RPMI8226 (cell line): ENCODE measurements at places on chromosomes 5 and 9.
A peak's percentile ranks its signal among the peaks of the same experiment; 100 is the strongest.

GRCh38 chr5:79157305-79157704 lies 45.7 kb downstream of the BHMT start:
- DNase-seq: no peak

GRCh38 chr5:139651043-139651834 lies 3.1 kb downstream of the CXXC5 start:
- peak; percentile 35 for DNase-seq

DNA sequence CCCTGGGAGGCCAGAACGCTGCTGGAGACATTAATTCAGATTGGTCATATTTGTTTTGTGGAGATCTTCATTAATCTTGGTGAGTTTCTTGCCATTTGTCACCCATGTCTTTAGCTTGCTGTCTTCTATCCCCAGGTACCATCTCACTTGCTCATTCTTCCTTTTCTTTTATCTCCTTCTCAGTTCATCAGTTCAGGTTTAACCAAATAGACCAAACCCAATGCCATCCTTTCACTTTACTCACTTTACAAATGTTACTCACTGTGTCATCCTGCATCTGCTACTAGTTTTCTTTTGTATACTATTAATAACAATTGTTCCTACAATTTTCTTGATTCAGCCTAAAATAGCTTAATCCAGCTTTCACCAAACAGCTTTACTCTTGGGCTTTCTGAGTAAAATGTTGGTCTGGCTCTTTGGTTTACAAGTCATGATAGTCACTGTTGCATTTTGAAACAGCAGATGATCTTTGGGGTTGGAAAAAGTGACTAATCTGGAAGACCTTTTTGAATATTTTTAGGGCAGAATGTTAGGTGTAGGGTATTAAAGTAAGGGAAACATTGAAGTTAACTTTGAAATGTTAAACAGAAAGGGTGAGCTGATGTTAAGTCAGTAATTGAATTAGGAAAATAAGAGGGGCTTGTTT lies 246.9 kb downstream of the ZSWIM6 start:
- DNase-seq: no peak

- no peak for DNase-seq
Measured at GRCh38 chr9:99628849-99629620, 192.7 kb upstream of the NR4A3 start.

DNA sequence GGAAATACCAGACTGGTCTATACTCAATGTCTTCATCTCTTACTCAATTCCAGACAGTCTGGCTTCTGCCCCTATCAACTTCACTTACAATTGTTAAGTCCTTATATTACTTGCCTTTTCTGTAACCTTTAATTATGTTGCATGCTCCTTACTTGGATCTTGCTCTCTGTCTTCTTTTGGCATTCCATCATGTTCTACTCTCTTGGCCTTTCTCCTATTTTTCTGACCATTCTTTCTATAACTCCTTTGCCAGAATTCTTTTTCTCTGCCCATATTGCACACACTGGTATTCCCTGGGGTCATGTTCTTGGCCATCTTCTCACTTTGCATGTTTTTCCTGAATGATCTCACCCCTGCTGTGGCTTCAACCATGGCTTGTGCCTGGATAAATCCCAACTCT lies 209.8 kb upstream of the ZNF462 start:
- no peak for DNase-seq

GRCh38 chr9:121350993-121351561 lies 19.0 kb downstream of the STOM start:
- DNase-seq: peak; percentile 95

- DNase-seq: no peak
Measured at GRCh38 chr9:131625508-131625787, 80.1 kb downstream of the PRRT1B start.

DNA sequence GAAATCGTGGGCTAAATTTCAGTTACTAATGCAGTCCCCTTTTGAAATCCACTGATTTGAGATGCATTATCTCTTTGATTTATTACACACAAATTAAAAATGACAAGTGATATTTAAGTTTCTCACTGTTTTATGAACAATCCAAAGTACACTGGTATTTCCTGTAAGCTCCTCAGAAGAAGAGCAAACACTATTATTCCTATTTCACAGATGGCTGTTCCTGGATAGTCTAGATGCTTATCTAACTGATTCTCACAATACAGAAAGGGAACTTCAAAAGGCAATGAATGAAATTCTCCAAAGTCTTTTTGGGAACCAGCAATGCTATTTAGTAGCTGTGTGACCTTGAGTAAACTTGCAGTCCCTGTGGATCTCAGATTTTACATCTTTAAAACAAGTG lies 404.7 kb upstream of the DAB2 start:
- no peak for DNase-seq

GRCh38 chr5:57915536-57915935 lies 432.9 kb upstream of the ACTBL2 start:
- DNase-seq: no peak

DNA sequence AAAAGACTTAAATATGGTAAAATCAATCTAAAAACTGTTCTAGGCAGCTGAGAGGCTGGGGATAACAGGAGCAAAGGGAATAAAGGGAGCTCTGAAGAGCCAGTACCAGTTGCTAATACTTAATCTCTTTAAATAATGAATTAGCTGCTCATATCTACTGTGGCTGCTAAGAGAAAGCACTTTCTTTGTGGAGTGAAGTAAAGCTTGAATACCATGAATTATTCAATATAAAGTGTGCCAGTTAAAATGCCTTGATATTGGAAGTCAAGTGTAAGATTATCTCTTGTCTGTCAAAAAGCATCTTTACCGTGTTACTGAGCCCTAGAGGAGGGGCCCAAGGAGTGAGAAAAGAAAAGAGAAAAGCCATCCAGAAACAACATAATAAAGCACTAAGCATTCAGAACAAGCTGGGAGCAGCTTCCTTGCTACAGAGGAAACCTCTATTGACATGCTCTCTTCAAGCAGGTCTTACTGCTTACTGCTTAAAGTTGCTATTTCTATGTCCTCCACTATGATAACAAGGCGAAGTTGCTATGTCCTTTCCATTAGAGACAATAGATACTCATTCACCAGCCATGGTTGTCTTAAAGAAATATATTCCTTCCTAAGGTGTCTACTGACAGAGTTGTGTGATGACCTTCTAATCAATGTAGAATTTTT lies 297.4 kb downstream of the CETN3 start:
- no peak for DNase-seq

DNA sequence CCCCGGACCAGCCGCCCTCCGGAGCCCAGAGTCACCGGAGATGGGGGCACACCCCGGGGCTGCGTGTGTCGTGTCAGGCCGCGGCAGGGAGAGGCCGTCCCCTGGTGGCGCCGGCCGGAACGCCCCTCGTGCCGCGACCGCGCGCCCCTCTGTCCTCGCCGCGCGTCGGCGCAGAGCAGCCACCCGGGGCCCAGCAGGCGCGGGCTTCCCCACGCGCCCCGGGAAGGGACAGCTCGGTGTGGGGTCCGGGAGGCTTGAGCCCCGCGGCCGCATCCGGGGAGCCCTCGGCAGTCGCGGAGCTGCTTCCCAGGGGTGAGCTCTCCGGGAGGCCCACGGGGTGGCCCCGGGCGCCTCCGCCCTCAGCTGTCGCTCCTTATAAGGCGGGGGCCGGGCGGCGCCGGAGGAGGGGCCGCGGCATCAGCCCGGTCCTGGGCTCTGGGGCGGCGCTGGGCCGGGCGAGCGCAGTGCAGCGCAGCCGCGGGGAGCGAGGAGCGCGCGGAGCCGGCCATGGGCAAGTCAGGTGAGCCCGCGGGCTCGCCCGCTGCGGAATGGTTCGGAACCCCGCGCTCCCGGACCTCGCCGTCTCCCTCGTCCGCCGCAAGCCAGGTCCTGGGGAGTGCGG lies at the start of gene GLIPR2:
GLIPR2 (plus strand) TSS at position 462 of the 622 bp plus-strand sequence; CDS start at position 508, 46 bp downstream.
- peak; percentile 71 for DNase-seq

DNA sequence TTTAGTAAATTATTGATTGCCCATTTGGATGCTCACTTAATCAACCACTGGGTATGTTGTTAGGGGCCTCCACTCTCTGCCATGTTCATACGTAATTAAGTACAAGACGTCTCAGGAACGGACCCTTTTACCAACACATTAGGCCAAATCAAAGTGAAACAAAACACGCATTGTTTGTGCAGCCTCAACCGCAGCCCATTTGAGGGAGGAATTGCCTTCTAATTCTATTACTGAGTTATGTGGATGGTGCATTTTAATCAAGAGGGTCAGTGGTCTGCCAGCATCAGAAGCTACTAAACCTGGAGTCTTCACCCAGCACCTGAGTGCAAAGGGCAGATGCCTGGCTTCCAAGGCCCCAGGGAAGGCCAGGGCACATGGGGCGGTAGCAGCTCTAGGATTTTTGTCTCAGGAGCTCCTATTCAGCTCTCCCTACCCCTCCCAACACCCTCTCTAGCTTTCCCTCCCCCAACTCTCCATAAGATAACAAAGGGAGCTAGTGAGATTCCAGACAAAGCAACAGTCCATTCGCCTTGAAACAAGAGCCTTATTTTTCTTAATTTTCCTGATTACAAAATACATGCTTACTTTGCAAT lies 7.9 kb upstream of the MED27 start:
- DNase-seq: no peak

DNA sequence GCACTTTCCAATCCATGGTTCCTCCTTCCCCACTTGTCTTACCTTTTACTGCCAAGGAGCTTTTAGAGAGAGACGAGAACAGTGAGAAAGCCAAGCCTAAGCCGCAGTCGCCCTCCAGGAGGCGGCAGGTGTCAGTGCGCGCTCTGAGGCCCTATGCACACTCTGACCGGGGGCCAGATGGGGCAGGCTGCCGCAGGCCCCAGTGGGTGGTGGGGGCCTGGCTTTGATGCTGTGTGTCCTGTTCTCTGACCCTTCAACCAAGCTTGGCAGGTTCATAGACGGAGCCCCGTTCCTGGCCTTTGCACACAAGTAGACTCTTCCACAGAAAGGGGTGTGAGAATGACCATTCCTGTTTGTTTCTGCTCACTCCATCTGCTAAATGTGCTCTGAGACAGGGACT lies 77.3 kb downstream of the WNK2 start:
- no peak for DNase-seq

DNA sequence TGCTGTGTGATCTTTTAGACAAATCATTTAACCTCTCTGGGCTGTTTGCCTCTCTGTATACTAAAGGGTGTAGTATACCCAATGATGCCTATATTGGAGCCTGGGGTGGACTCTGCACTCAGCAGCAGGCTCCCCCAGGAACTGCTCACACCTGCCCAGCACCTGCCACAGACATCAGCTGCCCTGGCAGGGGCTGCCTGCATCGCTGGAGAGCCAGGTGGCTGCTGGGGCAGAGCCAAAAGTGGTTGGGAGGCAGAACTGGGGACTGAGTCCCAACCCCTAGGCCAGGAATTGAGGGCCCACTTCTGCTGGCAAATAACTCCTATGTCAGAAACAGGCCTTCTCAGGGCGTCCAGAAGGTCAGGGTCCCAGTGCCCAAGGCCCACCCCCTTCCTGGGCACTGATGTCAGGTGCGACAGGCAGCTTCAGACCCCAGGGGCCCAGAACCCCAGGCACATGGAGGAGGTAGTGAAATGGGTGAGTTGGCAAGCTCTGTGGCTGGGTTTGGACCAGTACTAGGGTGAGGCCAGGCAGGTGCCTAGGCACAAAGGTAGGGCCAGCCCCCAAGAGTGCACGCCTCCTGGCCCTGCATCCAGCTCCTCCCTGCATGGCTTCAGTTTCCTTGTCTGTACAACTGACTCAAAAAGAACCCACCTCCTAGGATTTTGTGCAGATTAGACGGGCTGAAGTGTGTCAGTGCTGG lies 5.8 kb downstream of the UNC5A start:
- peak; percentile 96 for DNase-seq

DNA sequence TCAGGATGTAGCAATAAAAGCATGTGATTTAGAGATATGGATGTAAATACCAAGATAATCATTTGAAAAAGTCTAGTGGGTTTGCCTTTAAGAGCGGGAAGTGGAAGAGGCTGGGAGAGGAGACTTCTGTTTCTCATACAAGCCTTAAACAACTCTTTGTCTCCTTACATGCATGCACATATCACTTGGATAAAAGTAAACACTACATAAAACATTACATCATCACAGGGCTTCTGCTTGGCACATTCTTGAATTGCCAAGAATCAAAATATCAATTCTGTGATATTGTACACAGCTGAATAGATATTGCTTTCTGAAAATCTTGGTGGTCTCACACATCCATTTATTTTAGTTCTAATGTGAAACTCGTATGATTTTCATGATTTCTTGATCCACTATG lies 57.6 kb downstream of the FOXD1 start:
- DNase-seq: no peak

- DNase-seq: no peak
Measured at GRCh38 chr5:59335544-59335943, 558.0 kb downstream of the PDE4D start.

DNA sequence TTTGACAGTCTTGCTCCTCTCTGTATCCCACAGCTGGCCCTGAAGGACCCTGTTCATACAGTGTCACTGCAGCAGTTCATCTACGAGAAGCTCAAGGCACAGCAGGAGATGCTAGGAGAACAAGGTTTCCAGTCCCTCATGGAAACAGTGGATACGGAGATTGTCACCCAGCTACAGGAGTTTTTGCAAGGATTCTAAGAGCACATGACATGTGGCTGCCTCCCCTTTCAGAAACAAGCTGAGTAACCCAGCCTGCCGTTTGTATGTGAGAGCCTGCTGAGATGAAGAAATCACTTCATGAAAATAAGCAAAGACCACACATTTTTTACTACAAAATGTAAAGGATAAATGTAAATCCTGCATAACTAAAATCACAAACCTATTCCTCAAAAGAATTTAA lies 48.5 kb downstream of the LRRC70 start:
- peak; percentile 47 for DNase-seq

GRCh38 chr9:19009391-19009965 lies 23.5 kb downstream of the SAXO1 start:
- DNase-seq: no peak

DNA sequence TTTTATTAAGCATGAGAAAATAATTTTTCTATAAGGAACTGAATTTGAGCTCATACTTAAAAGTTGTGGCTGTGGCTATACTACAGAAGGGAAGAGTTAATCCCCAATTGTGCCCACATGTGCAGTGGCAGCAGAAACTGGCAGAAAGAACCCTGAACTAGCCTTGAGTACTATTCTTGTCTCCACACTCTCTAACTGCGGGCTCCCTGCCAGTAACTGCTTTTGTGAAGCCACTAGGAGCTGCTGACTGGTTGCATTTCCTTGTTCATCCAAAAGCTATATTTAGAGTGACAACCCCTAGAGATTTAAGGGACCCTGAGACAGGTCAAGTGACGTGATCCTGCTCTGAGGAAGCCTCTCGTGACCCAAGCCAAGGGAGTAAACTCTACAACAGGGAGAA lies 238.6 kb downstream of the ELAVL2 start:
- peak; percentile 96 for DNase-seq

GRCh38 chr5:1759378-1759970 lies 40.2 kb downstream of the MRPL36 start:
- no peak for DNase-seq

DNA sequence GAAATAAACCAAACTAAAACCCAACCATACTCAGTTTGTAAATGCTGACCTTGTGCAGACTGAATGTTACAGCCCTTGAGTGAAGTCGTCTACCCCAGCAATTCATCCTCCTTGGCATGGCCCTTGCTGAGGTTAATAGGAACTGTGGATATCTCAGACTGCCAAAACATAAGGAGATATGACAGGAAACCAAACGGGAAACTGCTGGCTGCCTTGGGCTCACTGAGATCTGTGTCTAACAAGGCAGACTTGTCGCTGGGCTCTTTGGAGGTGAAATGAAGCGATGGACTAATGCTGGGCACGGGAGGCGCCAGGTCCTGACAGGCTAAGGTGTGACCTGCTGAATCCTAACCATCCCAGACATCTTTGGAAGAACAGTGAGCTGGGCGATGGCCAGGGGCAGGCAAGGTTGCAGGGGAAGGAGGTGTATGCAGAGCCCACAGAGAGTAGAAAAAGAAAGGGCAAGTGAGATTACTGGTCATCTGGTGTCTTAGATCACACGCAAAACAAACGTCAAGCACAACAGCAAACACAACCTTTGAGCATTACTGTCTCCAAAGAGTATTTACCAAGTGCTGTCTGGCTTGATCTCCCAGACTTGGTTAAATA lies 44.6 kb upstream of the ALDH1A1 start:
- DNase-seq: no peak
